ENCODE measurements at places on chromosomes 11 and 22. TPM values are rescaled to one million over a fixed set of nuclear protein-coding genes. Genes with fewer than 3 reads are reported as not detected.

DNA sequence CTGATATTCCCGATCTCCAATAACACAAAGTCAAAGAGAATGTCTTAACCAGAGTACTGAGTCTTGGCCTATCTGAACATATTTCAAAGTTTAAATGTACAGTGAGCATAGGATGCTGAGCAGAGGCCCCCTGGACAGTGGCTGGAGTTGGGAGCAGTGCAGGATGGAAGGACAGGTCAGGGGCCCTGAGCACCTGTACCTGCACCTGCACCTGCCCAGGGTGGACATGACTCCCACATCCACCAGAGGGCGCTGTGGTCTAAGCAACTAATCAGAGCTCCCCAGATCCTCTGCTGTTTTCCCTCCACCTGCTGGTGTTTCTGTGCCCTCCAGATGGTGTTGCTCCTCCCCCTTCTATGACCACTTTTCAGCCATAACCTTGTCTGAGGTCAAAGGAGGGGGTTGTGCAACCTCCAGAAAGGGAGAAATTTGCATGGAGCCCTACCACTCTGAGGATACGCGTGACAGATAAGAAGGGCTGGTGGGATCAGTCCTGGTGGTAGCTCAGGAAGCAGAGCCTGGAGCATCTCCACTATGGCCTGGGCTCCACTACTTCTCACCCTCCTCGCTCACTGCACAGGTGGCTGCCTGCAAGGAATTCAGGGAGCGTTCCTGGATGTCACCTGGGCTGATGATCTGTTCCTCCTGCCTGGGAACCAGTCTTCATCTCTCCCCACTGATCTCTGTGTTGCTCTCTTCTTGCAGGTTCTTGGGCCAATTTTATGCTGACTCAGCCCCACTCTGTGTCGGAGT is 49.1 kb upstream of the VPREB1 start:
- H3K27ac ChIP-seq: no peak overlapping the region
- H3K4me1 ChIP-seq: no peaks in the 10 kb centered on the region
- H3K27me3 ChIP-seq: no peaks in the 10 kb centered on the region
- DNase-seq: peak; percentile 81
- no peaks in the 10 kb centered on the region for H3K36me3 ChIP-seq

DNA sequence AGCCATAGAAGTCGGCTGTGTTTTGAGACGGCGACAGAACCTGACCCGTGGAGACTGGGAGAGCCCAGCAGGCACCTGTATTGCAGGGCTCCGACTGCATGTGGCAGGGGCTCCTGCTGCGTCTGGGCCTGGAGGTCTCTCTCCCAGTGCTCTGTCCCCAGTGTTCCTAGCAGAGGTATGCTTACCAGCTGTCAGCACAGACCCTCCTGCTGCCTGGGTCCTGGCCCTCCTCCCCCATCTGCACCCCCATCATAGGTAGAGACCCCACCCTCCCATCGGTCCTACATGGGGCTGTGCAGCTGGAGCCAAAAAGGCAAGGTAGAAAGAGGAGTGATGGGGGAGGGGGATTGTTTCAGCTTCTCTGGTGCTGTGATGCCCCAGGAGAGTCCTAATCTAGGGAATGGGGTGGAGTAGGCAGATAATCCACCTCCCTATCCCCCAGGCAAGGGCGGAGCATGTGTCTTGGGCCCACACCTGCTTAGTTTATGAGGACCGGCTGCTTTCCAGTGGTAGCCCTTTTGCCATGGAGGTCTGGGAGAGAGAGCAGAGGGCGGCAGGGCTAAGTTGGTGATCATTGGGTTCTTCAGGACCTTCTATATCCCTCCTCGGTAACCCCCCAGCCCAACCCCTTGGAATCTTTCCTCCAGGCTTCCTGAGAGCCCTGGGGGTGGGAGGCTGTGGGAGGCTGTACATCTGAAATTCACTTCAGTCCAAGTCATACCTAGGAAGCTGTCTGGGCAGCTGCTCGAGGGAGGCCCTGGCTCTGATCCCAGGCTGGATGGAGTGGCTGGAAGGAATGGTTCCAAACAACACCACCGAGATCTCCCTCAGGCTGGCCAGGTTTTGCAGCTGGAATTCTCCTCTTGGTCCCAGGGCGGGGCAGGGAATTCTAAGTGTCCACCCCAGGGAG is 5.3 kb downstream of the SLC7A4 start:
- no peaks in the 10 kb centered on the region for H3K36me3 ChIP-seq
- DNase-seq: no peak
- no peak overlapping the region for H3K4me3 ChIP-seq
- no peak overlapping the region for H3K27ac ChIP-seq

MMP3 gene
- total RNA-seq: 1.0 TPM

DNA sequence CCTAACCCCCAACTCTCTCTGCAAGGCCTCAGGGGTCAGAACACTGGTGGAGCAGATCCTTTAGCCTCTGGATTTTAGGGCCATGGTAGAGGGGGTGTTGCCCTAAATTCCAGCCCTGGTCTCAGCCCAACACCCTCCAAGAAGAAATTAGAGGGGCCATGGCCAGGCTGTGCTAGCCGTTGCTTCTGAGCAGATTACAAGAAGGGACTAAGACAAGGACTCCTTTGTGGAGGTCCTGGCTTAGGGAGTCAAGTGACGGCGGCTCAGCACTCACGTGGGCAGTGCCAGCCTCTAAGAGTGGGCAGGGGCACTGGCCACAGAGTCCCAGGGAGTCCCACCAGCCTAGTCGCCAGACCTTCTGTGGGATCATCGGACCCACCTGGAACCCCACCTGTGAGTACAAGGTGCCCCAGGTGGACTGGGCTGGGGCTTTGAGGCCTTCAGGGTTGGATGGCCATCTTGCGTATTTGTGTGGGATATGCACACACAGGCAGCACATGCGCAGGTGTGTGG is at the start of gene BEST1:
TSS of gene BEST1 (plus strand) at position 317 of the 513 bp plus-strand sequence. CDS start 1,456 bp downstream, outside the sequence.
- no peak for DNase-seq
- no peaks in the 10 kb centered on the region for H3K36me3 ChIP-seq
- H3K4me3 ChIP-seq: no peak within 1 kb of the TSS
- H3K27ac ChIP-seq: peak within 1 kb of the TSS; percentile 52

GRCh38 chr11:17890325-17890724 is 122.5 kb downstream of the SERGEF start:
- H3K36me3 ChIP-seq: no peaks in the 10 kb centered on the region
- no peaks in the 10 kb centered on the region for H3K4me1 ChIP-seq
- no peak for DNase-seq
- H3K4me3 ChIP-seq: no peak overlapping the region

GRCh38 chr11:112615238-112615637 is 346.0 kb upstream of the NCAM1 start:
- H3K27ac ChIP-seq: peak overlapping the region; percentile 89
- no peaks in the 10 kb centered on the region for H3K36me3 ChIP-seq
- no peaks in the 10 kb centered on the region for H3K27me3 ChIP-seq
- H3K4me3 ChIP-seq: no peak overlapping the region
- DNase-seq: no peak
- H3K4me1 ChIP-seq: peaks cover 7% of the 10 kb centered on the region

DNA sequence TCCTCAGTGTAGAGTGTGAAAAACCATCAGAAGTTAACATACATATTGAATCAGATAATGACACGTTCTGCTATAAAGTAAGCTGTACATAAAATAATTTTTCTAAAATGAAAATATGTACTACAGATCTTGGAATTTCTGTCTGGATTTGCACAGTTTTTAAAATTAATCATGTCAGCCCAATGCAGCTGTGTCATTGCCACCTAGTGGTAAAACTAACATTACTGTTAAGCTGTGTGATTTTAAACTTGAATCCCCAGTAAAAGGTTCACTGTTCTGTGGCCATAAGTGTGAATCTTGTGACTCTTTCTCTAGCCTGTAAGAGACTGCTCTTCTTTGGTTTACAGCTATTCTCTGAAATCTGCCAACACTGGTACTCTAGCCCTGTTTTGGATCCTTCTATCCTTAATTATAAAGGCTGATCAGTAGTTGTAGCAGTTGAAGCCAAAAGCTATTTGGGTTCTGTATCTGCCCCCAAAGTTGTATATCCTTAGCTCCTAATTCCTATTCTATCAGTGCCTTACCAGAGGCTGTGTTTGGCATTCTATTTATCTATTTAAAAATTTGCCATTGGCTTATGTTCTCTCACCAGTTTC is 4.0 kb downstream of the JRKL start:
- no peaks in the 10 kb centered on the region for H3K27me3 ChIP-seq
- no peak overlapping the region for H3K4me3 ChIP-seq
- DNase-seq: no peak

DNA sequence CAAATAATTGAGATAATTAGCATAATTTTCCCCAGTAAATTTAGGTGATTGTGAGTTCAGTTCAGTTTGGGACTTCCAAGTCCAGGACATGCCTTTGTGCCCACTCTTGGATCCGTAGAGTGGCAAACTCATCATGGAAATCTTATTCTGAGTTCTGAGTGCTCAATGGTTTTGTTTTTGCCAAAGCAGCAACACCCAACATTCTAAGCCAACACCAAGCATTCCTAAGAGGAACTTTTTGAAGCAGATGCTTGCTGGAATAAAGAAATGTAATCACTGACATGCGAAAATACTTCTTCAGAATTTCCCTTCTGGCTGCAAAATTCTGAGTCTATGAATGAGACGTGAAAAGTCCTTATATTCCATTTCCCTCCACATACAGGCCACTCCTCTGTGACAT is 10.4 kb downstream of the MMP27 start:
- no peak for DNase-seq
- no peaks in the 10 kb centered on the region for H3K27me3 ChIP-seq
- H3K4me1 ChIP-seq: no peaks in the 10 kb centered on the region
- no peaks in the 10 kb centered on the region for H3K36me3 ChIP-seq

DNA sequence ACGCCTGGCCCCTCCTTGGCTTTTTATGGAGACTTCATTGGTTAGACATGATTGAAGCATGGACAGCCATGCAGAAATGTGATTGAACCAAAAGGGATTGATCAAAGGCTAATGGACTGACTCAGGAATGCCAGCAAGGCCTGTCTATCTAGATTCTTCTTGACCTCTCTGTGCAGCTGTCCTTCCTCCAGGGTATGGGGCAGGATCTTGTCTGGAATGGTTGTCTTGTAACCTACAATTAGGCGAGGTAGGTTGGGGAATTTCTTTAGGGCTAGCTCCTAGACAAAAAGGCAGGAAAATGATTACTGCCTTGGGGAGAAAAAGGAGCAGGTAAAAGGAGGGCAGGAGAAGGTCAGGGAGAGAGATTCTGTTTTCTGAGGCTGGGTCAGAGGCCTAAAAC is 59.6 kb upstream of the INCENP start:
- H3K4me3 ChIP-seq: no peak overlapping the region
- no peaks in the 10 kb centered on the region for H3K4me1 ChIP-seq
- no peak overlapping the region for H3K27ac ChIP-seq
- no peaks in the 10 kb centered on the region for H3K27me3 ChIP-seq

GRCh38 chr11:118245936-118246562 is 6.1 kb downstream of the MPZL3 start:
- no peak overlapping the region for H3K27ac ChIP-seq
- no peaks in the 10 kb centered on the region for H3K27me3 ChIP-seq
- peaks cover 26% of the 10 kb centered on the region for H3K4me1 ChIP-seq
- DNase-seq: no peak
- no peak overlapping the region for H3K4me3 ChIP-seq

DNA sequence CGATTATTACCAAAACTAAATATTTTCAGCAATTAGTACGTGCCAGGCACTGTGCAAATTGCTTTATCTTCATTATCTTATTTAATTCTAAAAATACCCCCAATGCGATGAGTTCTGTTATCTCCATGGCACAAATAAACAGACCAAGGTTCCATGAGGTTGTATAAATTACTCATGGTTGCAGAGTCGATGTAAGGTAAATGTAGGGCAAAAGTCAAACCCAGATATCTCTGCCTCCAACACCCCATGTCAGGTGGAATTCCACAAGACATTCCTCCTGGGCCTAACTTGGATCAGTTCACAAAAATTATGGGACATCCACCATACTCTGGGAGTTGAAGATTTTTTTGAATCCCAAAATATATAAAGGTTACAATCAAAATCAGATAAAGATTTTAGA is 43.7 kb downstream of the ISX start:
- no peak overlapping the region for H3K27ac ChIP-seq
- no peak overlapping the region for H3K4me3 ChIP-seq
- H3K27me3 ChIP-seq: no peaks in the 10 kb centered on the region
- no peak for DNase-seq
- no peaks in the 10 kb centered on the region for H3K4me1 ChIP-seq
- H3K36me3 ChIP-seq: no peaks in the 10 kb centered on the region

CLTCL1 gene
- total RNA-seq: 0.66 TPM

DNA sequence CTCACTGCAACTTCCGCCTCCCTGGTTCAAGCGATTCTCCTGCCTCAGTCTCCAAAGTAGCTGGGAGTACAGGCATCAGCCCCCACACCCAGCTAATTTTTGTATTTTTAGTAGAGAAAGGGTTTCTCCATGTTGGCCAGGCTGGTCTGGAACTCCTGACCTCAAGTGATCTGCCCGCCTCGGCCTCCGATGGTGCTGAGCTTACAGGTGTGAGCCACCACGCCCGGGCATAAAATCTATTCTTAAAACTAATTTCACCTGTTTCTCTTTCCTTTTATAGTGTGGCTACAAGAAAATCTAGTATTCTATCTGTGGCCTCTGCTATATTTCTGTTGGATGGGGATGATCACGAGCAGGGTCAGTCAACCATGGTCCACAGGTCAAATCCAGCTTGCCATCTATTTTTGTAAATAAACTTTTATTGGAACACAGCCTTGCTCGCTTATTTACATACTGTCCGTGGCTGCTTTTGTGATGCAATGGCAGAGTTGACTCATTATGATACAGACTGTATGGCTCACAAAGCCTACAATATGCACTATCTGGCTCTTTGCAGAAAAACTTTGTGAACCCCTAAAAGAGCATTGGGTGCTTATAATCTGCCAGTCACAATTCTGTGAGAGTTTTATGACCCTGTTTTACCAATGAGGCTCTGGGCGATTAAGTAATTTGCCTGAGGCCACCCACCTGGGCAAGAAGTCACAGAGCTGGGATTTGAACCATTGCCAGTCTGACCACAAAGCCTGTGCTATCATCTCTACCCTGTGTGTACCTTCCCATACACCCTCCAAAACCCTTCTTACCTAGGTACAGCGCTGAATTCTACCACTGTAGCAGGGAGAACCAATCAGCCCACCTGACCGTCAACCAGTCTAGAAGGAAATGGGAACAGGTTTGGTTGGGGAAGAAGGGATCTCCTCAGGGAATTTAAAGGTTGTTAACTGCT is 28.3 kb downstream of the SLC1A2 start:
- H3K36me3 ChIP-seq: no peaks in the 10 kb centered on the region
- peak; percentile 72 for DNase-seq
- H3K27me3 ChIP-seq: no peaks in the 10 kb centered on the region
- H3K4me3 ChIP-seq: no peak overlapping the region

GRCh38 chr11:107496011-107496410 is 38.4 kb upstream of the CWF19L2 start:
- no peaks in the 10 kb centered on the region for H3K36me3 ChIP-seq
- no peak overlapping the region for H3K4me3 ChIP-seq
- H3K4me1 ChIP-seq: no peaks in the 10 kb centered on the region
- no peaks in the 10 kb centered on the region for H3K27me3 ChIP-seq

TRIM68 gene
- total RNA-seq: 15.2 TPM

GRCh38 chr11:95487391-95487790 is 256.4 kb upstream of the SESN3 start:
- H3K36me3 ChIP-seq: no peaks in the 10 kb centered on the region
- no peaks in the 10 kb centered on the region for H3K4me1 ChIP-seq
- no peaks in the 10 kb centered on the region for H3K27me3 ChIP-seq
- no peak overlapping the region for H3K27ac ChIP-seq
